Stimulated activated CD8-positive, alpha-beta memory T cell treated with anti-CD3 and anti-CD28 coated beads, Interleukin-7, amount 100 ng/mL, for 1 hour (primary cell): ENCODE measurements at places on chromosomes 2 and 18.

- no peak for DNase-seq
Observed at GRCh38 chr2:77169426-77169825, 352.8 kb downstream of the LRRTM4 start.

DNA sequence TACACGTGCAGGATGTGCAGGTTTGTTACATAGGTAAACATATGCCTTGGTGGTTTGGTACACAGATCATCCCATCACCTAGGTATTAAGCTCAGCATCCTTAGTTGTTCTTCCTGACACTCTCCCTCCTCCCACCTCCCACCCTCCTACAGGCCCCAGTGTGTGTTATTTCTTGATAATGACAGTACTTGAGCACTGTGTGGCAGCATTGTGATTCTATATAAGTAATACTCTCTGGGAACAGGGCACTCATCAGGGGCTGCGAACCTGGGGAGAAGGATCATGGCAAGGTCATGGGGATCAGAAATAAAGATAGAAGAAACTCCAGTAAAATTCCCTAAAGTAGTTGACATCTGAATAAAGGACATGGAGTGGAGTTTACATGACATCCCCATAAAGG, 1256.2 kb upstream of the CRIM1 start:
- DNase-seq = no peak

GRCh38 chr2:71477231-71477691, 23.9 kb downstream of the DYSF start:
- no peak for DNase-seq

- no peak for DNase-seq
Observed at GRCh38 chr18:44819944-44820510, 139.3 kb downstream of the SETBP1 start.

GRCh38 chr2:127705391-127706065, 4.2 kb downstream of the SFT2D3 start:
- no peak for DNase-seq

DNA sequence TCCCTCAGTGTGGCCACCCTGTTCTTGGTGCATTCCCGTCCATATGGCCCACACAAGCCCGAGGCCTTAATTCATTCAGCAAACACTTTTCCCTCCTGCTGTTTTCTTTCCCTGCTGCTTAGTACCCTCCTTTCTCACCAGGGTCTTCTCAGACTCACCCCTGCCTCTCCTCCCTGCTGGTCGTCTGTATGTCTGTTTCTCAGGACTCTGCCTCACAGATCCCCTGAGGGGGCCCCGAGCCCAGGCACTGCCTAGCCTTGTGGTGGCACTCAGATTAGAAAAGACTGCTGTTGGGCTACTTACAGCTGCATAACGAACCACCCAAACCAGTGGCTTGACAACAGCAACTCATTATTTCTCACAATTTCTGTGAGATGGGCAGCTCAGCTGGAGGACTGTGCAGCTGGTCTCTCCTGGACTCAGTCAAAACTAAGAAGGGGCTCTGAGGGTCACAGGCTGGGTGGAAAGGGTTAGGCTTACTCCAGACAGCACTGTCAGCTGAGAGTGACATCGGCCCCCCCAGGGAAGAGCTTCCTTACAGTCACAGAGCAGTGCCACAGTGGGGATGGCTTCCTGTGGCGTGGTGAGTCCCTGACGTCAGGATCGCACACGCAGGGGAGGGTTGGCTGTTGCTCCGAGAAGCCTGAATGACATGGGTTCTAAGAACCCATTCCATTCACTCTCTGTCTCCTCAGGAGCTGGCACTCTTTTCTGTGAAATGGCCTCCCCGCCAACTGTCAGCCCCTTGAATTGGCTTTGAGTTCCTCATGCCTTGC, 139.0 kb downstream of the UXS1 start:
- no peak for DNase-seq

GRCh38 chr18:10170375-10170774, 256.6 kb downstream of the VAPA start:
- DNase-seq = no peak

GRCh38 chr2:188720811-188721605, 253.2 kb upstream of the COL3A1 start:
- DNase-seq = no peak

DNA sequence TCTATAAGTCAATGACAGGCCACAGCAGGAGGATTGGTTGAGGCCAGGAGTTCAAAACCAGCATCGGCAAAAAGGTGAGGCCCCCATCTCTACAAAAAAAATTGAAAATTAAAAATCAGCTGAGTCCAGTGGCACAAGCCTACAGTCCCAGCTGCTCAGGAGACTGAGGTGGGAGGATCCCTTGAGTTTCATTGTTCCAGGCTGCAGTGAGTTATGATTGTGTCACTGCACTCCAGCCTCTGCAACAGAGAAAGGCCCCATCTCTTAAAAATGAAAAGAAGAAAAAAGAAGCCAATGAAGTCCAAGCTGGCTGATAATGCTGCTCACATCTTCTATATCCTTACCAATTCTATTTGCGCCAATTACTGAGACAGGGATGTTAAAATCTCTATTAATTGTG, 39.1 kb downstream of the MRPS5 start:
- no peak for DNase-seq

- DNase-seq = no peak
Observed at GRCh38 chr2:74041182-74041581, 56.5 kb downstream of the TET3 start.

DNA sequence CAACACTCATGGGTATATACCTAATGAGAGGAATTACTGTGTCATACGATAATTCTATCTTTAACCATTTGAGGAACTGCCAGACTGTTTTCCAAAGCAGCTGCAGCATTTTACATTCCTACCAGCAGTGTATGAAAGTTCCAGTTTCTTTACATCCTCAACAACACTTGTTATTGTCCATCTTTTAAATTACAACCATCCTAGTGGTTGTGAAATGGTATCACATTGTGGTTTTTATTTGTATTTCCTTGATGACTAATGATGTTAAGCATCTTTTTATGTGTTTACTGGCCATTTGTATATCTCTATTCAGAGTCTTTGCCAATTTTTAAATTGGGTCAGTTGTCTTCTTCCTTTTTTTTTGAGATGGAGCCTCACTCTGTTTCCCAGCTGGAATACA, 4.0 kb upstream of the CKAP2L start:
- DNase-seq = no peak

GRCh38 chr18:45349019-45349418, 266.3 kb upstream of the SLC14A2 start:
- no peak for DNase-seq

- no peak for DNase-seq
Observed at GRCh38 chr2:100248044-100248330, 74.3 kb downstream of the LONRF2 start.

DNA sequence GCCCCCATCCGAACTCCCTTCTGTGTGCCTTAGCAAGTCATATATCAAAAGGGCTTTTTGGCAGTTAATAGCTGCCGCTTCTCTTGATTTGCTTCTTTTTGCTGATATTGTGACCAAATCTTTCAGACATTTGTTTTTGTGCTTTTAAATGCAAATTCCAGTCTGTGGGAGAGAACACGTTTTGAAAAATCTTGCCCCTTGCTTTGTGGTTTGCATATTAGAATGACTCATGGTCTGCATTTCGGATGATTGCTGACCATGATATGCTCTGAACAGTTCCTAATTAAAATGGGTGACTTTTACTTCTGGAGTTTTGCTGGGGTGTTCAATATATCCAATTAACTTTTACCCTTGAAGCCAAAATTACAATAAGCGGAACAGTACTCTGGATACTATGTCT, 58.2 kb upstream of the ST6GAL2 start:
- no peak for DNase-seq

DNA sequence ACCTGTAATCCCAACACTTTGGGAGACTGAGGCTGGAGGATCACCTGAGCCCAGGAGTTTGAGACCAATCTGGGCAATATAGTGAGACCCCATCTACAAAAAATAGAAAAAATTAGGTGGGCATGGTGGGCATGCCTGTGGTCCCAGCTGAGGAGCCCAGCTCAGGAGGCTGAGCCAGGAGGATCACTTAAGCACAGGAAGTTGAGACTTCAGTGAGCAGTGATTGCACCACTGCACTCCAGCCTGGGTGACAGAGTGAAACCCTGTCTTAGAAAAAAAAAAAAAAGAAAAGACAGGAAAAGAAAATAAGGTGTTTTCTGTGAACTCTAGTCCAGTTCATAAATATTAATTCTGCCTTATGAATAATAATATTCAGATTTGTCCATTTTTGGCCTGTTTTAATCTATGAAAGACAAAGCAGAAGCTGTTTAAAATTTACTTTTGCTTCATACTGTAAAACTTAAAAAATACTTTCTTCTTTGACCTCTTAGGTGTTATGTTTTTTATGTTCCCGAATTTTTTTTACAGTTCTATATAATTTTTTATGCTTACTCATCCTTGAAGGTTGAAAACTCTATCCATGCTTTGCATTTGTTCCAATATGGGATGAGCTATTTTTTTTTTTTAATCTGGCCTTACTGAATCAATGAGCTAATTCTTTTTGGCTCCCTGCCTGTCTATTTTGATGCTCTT, 8.4 kb upstream of the ANXA4 start:
- no peak for DNase-seq

GRCh38 chr2:229287823-229288222, 16.7 kb upstream of the PID1 start:
- DNase-seq = no peak

DNA sequence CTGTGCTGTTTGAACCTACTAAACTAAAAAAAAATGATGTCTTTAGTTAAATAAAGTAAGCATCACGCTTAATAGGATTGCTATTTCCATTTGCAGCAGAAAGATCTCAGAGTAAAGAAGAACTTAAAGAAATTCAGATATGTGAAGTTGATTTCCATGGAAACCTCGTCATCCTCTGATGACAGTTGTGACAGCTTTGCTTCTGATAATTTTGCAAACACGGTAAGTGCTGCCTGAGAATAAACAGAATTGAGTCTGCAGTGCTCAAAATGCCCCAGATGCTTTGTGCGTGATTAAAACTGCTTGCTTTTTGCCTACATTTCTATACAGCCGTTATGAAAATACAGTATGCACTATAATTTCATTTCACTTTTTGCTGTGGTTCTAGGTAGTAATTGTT, 3.9 kb downstream of the CDCA7 start:
- DNase-seq = no peak

DNA sequence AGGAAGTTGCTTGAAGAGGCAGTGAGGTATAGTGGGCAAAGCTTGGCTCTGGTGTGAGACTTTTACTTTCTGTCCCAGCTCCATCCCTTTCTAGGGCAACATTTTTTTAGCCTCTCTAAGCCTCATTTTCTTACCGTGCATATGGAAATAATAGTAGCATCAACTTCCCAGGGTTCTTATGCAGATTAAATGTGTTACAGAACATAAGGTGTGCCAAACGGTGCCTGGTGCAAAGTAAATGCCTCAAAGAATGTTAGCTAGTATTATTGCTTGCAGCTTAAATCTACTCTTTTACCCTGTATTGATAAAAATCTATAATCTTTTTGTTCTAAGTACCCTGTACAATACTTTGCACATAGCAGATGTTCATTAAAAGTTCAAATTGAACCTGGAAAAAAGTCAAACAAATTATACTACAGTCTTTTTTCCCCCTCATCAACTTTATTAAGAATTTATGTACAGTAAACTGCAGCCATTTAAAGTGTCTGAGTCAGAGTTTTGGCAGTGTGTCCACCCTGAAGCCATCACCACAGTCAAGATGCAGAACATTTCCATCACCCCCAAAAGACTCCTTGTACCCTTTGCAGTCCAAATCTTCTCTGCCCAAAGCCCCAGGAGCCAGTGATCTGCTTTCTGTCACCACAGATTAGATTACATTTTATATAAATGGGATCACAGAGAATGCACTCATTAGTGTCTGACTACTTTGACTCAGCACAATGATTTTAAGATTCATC, 10.6 kb downstream of the MAPRE2 start:
- no peak for DNase-seq

- DNase-seq = no peak
Observed at GRCh38 chr2:224837558-224837957, 121.4 kb upstream of the CCDC195 start.

- DNase-seq = no peak
Observed at GRCh38 chr2:177489719-177490301, 97.2 kb downstream of the AGPS start.

DNA sequence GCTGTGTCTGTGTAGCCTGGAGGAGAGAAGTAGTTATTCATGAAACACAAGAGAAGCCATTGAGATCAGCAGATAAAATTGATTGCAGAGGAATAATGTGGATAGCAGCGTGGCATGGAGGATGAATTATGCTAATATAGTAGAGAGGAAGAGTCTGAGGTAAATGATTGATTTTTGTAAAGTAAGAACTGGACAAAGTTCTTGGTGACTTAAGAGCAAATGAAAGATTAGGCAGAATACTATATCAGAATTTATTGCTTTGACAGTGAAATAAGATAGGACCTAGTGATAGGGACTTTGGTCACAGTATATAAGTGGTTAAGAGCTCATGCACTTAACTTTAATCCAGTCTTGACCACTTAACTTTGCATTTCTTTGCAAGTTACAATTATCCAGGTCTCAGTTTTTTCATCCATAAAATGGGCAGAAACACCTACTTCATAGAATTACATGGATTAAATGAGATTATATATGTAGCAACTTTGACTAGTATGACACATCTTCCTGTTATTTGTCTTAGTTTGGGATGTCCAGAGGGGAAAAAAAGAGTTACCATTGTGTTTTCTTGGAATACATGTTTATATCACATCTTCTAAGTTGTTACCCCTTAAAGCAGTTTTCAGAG, 29.1 kb downstream of the ACVR2A start:
- DNase-seq = no peak

DNA sequence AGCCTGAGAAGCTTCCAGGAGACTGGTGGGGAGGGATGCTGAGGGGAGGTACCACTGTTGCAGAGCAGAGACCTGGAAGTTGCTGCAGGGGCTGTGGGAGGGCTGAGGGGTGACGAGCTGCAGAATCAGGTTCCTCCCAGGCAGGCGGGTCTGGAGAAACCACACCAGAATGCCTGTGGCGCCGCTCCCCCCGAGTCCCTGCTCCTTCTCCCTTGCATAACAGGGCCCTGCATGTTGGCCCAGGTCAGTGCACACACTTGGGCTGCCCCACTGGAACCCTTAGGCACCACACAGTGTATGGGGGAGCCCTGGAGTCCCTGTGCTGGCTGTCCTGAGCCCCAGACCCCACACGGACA, 60.4 kb downstream of the ARL4C start:
- no peak for DNase-seq

DNA sequence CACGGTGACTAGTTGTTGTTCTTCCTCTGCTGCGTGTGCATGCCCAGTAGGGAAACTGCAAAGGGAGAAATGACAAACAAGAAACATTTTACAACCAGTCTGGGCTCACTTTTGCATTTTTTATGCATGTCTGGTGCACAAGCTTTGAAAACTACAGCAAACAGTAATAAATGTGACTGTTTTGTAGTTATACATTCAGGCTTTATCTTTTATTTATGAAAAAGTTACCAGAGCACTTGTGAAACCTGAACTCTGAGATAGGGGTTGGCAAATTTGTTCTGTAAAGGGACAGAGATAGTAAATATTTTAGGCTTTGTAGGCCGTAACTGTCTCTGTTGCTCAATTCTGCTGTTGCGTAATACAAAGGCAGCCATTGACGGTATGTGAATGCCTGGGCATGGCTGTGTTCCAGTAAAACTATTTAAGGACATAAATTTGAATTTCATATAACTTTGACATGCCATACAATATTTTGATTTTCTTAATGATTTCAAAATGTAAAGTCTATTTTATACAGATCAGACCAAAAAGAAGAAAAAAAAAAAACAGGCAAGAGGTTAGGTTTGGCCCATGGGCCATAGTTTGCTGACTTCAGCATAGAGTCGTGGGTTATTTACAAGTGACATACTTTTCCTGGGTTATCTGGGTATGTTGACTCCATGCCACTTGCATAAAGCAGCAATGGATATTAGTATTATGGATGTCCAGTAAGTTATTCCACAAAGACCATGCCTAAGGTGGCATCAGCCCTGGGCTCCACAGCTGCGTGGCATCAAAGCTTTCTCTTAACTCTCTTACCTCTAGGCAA, 53.6 kb upstream of the EML6 start:
- DNase-seq = no peak
